ENCODE measurements at places on chromosomes 2 and 18.

DNA sequence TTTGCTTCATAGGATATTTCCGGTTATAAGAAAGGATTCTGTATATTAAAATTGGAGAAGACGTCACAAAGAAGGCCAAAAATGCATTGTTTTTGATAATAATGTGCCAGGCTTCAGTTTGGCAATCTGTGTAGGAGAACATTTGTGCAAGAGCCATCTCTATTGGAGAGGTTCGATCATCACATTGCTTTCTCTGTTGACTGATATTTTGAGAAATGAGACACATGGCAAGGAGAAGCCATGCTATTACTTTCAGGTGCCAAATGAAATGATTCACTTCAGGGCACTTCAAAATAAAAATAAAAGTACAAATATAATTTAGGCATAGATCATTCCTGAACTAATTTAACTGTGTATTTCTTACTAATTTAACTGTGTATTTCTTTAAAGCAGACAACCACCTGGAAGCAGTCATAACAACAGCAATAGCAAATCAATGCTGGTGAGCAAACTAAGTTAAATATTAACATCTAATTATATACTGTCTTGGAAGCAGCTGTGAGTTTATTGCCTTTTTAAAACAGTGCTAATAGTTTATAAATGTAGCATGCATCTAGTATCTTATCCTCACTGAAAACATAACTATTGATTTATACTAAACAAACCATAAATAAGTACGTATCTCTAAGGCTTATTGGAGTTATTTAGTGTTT lies 50.2 kb upstream of the CHST9 start:
- DNase-seq: no peak

DNA sequence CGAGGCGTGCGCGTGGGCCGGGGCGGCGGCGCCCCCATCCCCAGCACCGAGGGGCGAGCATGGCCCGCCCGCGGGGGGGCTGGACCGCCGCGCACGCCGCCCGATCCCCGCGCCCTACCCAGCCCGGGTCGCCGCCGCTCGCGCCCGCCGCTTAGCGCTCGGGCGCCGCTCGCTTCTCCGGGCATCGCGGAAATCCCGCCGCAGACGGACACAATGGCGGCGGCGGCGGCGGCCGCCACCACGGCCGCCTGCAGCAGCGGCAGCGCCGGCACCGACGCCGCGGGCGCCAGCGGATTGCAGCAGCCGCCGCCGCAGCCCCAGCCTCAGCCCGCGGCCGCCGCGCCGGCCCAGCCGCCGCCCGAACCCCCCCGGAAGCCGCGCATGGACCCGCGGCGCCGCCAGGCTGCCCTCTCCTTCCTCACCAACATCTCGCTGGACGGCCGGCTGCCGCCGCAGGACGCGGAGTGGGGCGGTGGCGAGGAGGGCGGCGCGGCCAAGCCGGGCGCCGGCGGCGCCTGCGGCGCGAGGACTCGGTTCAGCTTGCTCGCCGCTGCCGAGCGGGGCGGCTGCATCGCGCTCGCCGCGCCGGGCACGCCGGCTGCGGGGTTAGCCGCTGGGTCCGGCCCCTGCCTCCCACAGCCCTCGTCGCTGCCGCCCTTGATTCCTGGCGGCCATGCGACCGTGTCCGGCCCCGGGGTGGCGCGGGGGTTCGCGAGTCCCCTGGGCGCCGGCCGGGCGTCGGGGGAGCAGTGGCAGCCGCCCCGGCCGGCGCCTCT lies 453 bp downstream of the CABLES1 start:
- no peak for DNase-seq

DNA sequence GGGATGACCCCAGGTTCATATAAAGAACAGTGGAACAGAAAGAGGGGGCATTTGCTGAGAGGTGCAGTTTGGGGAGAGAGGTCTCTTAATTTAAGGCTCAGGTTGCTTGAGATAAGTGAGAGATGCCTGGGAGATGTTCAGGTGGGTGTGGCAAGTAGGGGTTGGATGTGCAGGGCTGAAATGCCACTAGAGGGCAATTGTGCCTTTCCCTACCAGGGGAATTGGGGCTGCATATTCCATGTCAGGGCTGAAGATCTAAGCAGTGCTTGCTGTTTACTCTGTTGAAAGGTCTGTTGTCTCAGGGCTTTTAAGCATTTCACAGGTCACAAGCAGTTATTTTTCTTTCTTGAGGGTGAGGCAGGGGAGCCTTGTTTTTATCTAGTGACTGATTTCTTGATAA lies 7.8 kb downstream of the CCDC85A start:
- DNase-seq: no peak

GRCh38 chr2:101200676-101201075 lies 49.5 kb upstream of the TBC1D8 start:
- DNase-seq: no peak

Data from T follicular helper cell (primary cell).